ENCODE measurements at places on chromosomes 6 and 20.

DNA sequence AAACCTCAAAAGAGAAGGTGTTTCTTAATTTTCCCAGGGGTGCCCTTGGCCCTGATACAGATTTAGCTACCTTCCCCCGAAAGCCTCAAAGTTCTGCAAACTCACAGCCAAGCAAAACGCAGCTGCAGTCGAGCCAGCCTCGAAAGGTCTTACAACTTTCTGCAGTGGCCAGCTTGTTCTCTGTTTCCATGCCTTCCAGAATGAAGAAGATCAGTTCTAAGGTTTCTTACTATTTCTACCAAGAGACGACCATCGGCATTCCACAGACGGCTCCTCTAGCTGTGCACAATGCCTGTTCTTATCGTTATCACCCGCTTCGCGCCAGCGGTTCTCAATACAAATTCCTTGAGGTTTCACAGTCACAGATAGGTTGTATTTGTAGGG, 28.5 kb upstream of the CCR6 start:
- no peak for DNase-seq

GRCh38 chr20:57767441-57767840, 57.6 kb upstream of the PMEPA1 start:
- no peak for DNase-seq

GRCh38 chr6:108159981-108160380, 5.8 kb upstream of the NR2E1 start:
- DNase-seq, result no peak

DNA sequence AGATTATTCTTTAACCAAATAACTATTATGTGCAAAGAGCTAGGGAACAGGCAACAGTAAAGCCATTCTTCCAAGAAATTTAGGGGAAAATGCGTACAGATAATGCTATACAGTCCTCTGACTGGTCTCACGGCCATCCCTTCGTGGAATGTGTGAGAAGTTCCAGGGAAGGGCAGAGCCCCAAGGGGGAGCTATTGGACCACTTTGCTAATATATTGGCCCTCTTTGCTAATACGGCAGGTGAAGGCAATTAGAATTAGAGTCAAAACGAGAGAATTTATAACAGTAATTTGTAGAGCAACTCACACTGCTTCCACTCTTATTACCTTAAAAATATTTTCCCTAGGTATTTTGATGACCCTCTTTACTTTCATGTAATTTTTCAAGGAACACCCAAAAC, 140.4 kb downstream of the IMPG1 start:
- no peak for DNase-seq

Measured in NCI-H187 (cell line).